ENCODE measurements at places on chromosomes 2 and 18. TPM values are rescaled to one million over a fixed set of nuclear protein-coding genes. Genes with fewer than 3 reads are reported as not detected.
A peak's percentile ranks its signal among the peaks of the same experiment; 100 is the strongest.

The FSHR gene
- 0.19 TPM for total RNA-seq

- no peak for DNase-seq
These were observed 85.4 kb upstream of the MAP4K3 start for GRCh38 chr2:39522518-39522877.

DNA sequence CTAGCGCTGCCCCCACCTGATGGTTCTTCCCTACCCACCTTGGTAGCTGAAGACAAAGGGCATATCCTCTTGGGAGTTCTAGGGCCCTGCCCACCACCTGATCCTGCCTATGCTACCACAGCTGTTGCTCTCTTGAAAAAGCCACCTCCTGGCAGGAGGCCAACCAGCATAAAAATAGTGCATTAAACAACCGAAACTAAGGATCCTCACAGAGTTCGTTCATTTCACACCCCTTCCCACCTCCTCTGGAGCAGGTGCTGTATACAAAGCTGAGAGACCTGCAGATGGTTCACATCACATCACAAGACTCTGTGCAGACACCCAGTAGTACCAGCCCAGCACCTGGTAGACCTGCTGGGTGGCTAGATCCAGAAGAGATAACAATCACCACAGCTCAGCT lies 1348.0 kb upstream of the TMEFF2 start:
- no peak for DNase-seq

The CHRNG gene
- total RNA-seq: not detected

GRCh38 chr2:204586444-204587180 lies 41.3 kb downstream of the PARD3B start:
- no peak for DNase-seq

The KYNU gene
- 0.62 TPM for total RNA-seq

The ELOA2 gene
- total RNA-seq: not detected

- DNase-seq: no peak
These were observed 23.5 kb downstream of the STEAP3 start for GRCh38 chr2:119246884-119247843.

The LIPG gene
- 12.1 TPM for total RNA-seq

The MRPL19 gene
- 40.7 TPM for total RNA-seq

DNA sequence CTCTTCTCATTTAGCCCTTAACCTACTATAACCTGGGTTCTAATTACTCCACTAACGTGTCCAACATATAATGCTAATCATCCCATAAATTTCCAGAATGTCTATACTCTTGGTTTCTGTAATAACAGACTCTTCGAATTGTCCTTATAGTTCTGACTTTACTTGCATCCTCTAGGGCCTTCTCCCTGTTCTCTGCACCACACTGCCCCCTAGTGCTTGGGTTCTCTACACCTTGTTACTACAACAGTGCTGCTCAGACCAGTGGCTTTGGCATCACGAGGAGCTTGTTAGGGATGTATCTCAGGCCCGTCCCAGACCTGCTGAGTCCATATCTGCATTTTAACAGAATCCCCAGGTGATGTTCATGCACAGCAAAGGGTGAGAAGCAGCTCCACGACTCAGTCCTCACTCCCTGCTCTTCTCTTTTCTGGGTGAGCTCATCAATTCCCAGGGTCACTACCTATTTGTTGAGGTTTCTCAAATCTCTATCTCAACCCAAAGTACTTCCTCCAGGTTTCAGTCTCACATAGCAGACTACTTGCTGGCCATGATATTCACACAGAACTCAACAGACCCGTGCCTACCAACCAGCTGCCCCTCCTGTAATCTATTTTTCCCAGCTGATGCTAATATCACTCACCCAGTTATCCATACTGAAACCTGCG lies 14.5 kb upstream of the DDX1 start:
- peak; percentile 76 for DNase-seq

The SELENOI gene
- total RNA-seq: 9.4 TPM

GRCh38 chr18:36829362-36830157 lies 633 bp downstream of the KIAA1328 start:
- DNase-seq: no peak

The LCT gene
- not detected for total RNA-seq

DNA sequence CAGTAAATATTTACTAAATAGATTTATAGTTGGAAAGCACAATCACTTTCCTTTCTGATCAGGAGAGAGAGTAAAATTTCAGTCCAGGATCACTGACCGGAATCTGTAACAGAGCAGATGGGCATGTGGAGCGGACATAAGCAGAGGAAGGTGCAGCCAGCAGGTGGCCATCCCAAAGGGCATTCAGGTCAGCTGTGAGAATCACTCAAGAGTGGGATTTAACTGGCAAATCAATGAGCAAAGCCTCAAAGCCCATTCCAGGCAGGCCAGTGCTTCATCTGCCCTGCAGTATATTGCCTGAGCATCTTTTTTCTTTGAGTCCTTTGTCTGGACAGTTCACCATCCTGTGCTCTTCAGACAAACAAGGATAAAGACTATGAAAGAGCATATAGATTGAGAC lies 166.4 kb upstream of the SLC14A2 start:
- DNase-seq: no peak

GRCh38 chr2:200161458-200161857 lies 145.0 kb upstream of the SPATS2L start:
- DNase-seq: no peak

The USP40 gene
- total RNA-seq: 21.8 TPM

DNA sequence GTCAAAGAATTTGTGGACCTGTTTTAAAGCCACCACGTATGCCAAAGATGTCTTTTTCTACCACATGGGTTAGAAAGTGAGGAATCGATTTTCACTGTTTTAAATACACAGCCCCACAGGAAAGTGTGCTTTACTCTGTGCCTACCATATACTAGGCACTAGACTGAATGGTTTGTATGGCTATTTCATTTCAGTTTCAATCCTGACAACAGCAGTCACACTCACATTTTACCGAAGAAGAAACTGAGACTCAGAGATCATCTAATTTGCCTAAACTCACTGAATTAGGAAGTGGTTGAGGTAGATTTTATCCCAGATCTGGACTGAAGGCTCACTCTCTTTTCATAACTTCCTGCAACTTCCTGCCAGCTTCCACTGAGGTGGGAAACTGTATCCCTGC lies 176.4 kb downstream of the ALK start:
- DNase-seq: no peak

The RIT2 gene
- total RNA-seq: not detected

- peak; percentile 48 for DNase-seq
These were observed 11.4 kb downstream of the ID2 start for GRCh38 chr2:8693157-8693821.

The RETREG2 gene
- total RNA-seq: 29.4 TPM

DNA sequence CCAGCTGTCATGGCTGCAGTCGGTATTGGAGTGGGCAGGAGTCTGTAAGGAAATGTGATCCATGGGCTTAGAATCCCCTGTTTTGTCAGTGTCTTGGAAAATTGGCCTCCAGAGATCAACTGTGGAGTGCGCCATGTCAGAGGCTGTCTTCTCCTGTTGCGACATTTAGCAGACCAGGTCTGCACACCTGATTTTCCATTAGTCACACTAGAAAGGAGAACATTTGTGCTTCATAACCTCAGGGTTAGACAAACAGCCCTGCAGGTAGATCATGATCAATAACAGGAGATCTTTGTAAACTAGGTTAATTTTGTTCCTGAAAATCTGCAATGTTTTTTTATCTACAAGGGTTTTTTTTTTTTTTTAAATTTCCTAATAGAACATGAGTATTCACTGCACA lies 28.0 kb downstream of the LDLRAD4 start:
- no peak for DNase-seq

The NT5C1B gene
- not detected for total RNA-seq

GRCh38 chr2:42858140-42859005 lies 66.0 kb upstream of the HAAO start:
- no peak for DNase-seq

The MC4R gene
- total RNA-seq: not detected

- DNase-seq: no peak
These were observed 281.4 kb downstream of the CCDC178 start for GRCh38 chr18:33159151-33159550.

DNA sequence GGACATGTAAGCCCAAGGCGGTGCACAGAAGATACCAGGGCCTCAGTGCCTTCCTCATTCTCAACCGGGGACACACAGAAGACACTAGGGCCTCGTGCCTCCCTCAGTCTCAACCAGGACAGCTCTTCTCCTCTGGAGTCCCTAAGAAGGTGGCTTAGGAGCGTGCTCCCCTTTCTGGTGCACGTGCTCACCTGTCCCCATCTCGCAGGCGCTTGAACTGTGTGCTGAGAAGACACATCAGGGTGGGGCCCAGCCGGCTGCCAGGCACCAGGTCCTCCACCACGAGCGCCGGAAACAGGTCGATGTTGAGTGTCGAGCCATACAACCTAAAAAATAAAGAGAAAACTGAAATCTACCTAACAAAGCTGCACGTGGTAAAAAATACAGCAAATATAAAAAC lies 99.9 kb downstream of the PXDN start:
- DNase-seq: no peak

DNA sequence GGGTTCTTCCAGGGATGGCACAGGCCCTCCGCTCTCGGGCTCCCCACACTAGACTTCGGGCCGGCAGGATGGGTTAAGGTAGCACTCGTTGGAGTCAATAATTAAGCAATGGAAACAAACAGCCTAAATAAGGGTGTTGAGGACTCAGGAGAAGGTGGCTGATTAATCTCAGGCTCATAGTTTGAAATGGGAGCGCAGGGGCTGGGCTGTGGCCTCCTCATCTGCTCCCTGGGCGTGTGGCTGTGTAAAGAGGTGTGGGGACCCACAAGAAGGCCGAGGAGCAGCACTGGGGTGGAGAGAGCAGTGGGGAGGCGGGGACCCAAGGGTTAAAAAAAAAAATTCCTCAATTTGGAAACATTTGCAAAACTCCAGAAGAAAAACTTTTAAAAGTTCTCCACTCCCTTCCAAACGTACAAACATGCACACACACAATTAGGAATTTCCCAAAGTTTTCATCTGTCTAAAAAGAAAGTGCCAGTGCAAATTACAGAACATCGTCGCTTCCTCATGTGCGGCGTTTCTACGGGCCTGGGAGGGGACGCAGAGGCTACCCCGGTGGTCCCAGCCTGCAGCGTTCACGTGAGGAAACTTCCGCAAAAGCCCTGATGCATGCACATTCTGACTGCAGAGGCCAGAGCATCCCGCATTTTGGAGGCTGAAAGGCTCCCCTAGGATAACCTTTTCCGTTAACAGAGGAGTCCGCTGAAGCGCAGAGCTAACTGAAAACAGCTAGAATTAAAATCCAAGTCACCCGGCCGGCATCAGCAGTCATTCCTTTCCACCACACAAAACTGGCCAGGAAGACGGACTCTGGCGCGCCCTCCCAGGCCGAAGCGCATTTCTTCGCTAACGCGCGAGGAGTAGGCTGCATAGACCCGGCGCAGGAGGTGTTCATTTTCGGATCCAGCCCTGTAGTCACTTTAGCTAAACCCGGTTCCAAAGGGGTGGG lies 1.0 kb upstream of the TUBB6 start:
- peak; percentile 68 for DNase-seq

DNA sequence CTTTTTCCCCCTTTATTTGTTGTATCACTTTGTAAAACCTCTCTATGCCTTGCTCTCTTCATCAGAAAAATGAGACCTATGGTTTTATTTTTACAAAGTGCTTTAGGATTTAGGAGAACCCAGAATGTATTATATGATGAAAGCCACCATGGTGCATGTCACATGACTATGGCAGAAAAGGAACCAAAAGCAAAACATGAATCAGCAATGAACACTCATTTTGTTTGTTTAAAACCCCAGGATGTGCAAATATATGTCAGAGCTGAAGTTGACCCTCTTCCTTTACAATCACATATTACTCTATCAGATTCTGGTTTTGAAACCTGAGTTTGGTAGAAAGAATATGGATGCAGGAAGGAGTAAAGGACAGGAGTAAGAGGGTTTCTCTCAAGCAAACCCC lies 70.0 kb downstream of the FIGN start:
- no peak for DNase-seq
